Activated CD8-positive, alpha-beta memory T cell treated with anti-CD3 and anti-CD28 coated beads for 24 hours (primary cell): ENCODE measurements at places on chromosomes 1 and 21.

GRCh38 chr1:118987468-118988185 lies 516 bp downstream of the TBX15 start:
- DNase-seq, result no peak

DNA sequence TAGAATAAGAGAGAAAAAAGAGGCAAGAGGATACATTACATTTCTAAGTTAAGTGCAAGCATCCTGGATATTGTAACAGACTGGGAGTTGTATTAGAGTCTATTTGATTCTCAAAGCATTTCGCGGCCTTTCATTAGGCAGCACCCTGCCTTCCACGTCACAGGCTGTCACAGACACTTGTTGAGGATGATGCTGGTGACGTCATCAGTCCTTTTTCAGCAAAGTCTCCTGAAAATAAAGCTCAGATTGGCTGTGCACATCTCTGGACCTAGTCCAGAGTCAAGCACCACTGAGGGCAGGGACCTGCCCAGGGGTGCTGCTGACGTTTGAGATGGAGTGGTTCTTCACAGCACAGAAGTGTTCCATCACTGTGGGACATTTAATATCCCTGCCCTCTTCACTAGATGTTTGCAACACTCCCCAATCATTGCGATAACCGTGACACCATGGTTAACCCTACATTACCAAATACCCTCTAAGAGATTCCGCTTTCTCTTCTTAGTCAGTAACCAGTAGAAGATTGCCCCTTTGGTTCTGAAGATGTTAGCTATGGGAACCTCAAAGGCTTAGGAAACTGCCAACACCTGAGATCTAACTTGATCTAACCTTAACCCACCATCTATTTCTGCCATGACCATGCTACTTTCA lies 72.7 kb upstream of the F3 start:
- DNase-seq, result no peak

DNA sequence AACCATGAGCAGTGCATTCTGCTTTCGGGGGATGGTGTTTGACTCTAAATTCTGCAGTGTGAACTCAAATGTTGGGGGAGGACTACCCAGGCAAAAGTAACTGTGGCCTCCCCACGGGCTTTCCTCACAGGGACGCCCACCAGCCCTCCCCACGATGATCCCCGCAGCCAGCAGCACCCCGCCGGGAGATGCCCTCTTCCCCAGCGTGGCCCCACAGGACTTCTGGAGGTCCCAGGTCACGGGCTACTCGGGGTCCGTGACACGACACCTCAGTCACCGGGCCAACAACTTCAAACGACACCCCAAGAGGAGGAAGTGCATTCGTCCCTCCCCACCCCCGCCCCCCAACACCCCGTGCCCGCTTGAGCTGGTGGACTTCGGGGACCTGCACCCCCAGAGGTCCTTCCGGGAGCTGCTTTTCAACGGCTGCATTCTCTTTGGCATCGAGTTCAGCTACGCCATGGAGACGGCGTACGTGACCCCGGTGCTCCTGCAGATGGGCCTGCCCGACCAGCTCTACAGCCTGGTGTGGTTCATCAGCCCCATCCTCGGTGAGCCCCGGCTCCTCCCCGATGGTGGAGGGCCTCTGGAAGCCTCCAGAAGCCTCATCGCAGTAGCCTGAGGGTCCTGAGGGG lies 6.4 kb downstream of the SLC45A1 start:
- DNase-seq, result no peak

- no peak for DNase-seq
Observed at GRCh38 chr1:4690951-4691675, 36.7 kb downstream of the AJAP1 start.

GRCh38 chr1:116126281-116126680 lies 15.1 kb downstream of the MAB21L3 start:
- DNase-seq, result no peak

GRCh38 chr1:91122106-91122717 lies 100.4 kb upstream of the ZNF644 start:
- DNase-seq, result no peak
